Stimulated activated naive CD8-positive, alpha-beta T cell treated with anti-CD3 and anti-CD28 coated beads, Interleukin-15, Interleukin-2, amounts not matched to agents 100 U/mL and 50 U/mL, for 24 hours (primary cell): ENCODE measurements at places on chromosomes 7 and 10.

DNA sequence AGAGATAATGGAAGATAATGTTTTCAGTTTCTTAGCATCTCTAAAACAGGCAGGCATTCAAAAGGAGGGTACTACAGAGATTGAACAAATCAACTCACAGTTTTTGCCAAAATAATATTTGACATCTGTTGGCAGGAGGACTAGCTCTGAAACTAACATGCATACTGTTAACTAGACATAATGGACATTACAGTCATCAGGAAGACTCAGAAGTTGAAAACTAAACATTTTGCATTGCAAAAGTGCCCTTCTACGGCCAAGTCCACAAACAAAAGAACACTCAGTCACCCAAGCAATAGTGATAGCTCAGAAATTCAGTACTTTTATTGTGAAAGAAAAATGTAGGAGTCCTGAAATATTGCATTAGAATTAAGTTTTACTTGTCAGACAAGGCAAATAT lies 399.0 kb downstream of the HGF start:
- DNase-seq = no peak

DNA sequence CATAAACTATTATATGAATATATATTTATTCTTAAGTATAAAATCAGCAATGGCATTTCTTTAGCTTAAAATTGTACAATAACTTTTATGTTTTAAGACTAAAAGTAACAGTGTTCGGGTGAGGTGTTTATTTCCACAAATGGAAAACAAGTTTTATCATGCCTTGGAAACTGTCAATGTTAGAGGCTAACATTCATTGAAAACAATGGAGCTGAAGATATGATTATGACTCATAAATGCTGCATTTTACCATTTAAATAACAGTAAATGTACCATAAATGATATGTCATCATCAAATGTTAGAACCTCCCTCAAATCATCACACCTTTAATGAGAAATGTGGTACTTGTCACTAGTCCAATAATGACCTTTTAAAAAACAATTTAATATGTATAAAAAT lies 897.3 kb downstream of the PCDH15 start:
- no peak for DNase-seq

GRCh38 chr7:107180378-107180777 lies 11.6 kb downstream of the HBP1 start:
- DNase-seq = peak; percentile 84

- no peak for DNase-seq
Observed at GRCh38 chr7:74454925-74455288, 1.2 kb downstream of the GTF2IRD1 start.

DNA sequence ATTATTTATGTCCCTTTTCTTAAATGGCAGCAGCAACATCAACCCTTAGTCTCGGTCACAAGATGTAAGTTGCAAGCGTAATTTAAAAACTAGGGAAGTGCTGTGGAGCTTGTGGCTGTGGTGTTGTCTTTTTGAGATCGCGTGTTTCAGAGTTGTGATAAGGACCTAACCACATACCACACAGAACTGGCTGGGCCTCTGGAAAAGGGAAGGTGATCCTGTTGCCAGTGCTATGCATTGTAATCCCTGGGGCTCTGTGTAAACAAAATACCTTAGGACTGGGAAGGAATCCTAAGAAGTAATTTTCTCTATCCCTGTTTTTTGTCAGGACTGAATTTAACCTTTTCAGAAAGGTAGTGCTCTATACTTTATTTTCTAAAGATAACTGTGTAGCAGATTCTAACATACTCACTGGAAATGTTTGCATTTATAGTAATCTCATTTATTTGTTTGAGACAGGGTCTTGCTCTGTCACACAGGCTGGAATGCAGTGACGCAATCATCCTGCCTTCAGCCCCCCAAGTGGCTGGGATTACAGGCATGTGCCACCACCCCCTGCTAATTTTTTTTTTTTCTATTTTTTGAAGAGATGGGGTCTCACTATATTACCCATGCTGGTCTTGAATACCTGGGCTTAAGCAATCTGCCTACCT lies 60.4 kb downstream of the INPP5F start:
- no peak for DNase-seq

DNA sequence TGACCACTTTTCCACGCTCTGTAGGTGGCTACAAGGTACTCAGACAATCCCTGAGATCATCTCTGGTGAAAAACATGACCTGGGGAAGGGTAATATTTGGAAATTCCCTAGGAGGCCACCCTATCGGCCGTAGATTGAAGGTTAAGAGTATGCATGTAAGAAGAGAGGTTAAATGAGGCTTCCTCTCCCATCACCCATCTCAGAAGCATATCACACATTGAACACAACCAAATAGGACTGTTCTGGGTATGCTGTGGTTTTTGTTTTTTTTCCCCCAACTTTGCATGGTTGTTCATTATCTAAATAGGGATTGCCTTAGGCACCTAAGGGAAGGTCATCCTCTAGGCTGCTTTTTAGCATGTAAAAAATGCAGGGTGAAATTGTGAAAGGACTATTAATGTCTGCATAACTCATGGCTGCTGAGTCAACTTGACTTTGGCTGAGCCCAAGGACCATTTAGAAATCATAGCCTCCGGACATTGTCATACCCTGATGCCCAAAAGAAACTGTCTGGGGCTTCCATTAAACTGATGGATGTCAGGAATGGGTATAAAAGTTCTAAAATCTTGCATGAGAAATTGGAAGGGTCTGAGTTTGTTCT lies 24.7 kb upstream of the ST8SIA6 start:
- no peak for DNase-seq

GRCh38 chr7:45918556-45918955 lies 2.5 kb downstream of the IGFBP3 start:
- DNase-seq = no peak

DNA sequence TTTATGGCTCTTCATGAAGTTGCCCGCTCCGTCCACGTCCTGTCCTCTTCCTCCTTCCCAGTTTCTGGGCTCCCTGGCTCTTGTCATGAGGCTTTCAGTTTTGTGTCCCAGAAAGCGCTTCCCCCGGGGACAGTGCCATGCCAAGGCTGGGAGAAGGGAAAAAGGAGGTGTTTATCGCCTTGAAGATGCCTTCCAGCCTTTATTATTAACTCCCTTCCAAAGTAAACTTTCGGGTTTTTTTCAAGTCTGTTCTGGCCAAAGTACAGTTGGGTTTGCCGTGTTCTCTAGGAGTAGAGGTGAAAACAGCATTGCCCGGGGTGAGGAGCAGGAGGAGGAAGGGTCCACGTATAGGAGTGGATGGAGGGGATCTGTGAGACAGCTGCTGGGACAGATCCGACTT lies 117.2 kb downstream of the CUX1 start:
- DNase-seq = no peak

GRCh38 chr7:24503506-24503905 lies 69.7 kb upstream of the PALS2 start:
- DNase-seq = no peak

GRCh38 chr7:141722529-141722928 lies 14.4 kb downstream of the WEE2 start:
- DNase-seq = no peak

GRCh38 chr10:60986791-60987190 lies 42.8 kb upstream of the RHOBTB1 start:
- DNase-seq = no peak

DNA sequence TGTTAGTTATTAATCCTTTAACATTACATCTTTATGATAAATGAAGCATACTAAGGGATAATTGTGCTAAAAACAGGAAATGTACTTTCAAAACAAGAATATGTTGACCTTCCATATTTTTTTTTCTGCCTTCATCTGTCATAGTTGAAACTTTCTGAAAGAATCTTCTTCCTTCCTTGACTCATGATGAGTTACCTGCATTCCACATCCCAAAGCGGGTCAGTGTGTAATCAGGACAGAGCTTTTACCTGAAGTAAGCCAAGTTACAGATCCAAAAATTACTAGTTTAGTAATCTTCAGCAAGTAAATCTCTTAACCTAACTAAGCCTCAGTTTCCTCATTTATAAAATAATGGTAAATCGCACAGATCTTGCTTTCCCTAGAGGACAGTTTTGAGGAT lies 13.4 kb upstream of the ARL4A start:
- no peak for DNase-seq

- no peak for DNase-seq
Observed at GRCh38 chr7:56028942-56029630, 22.2 kb downstream of the PSPH start.

DNA sequence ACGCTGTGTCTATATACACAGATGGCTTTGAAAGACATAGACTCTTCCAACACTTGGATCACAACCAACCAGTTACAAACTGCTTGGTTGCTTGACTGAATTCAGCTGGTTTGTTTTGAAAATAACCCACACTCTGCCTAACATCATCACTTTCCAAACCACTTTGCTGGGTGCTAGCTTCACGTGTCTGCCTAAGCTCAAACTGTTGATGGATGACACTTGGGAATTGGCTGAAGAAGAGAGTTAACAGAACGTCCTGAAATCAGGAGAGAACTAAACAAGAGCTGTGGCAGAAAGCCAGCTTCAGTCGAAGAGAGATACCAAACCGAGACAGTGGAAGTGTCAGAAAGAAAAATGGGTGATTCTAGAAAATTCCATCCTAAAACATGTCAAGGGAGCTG lies 420.8 kb upstream of the AUTS2 start:
- DNase-seq = no peak
